ENCODE measurements at places on chromosomes 3 and 15. TPM values are rescaled to one million over a fixed set of nuclear protein-coding genes. Genes with fewer than 3 reads are reported as not detected.

RETNLB gene
- not detected for total RNA-seq

TRPM1 gene
- total RNA-seq: not detected

ATP2B2 gene
- 5.7 TPM for total RNA-seq

UROC1 gene
- not detected for total RNA-seq

SEMA3G gene
- total RNA-seq: 14.0 TPM

FAIM gene
- 11.6 TPM for total RNA-seq

CHRM5 gene
- total RNA-seq: not detected

ATP6V1A gene
- 43.7 TPM for total RNA-seq

NOX5 gene
- total RNA-seq: not detected

DBR1 gene
- total RNA-seq: 16.5 TPM

THPO gene
- not detected for total RNA-seq

FANCD2OS gene
- not detected for total RNA-seq
